GM18507 (cell line): ENCODE measurements at places on chromosomes 7 and 10.

DNA sequence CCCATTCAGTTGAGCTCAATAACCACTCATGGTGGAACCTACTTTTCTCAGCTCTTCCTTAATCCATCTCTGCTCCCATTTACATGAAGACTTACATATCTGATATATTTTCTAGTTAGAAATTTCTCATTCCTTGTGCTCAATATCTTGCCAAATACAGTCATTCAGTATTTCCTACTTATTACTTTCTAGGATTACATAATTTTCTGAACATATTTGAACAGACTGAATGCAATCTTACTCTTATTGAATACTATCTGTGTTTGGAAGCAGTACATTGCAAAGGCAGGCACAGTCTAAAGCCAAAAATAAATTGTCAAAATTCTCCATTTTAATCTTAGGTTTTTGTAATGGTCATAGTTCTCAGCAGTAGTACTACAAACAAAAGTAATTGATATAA lies 126.0 kb downstream of the GNAI1 start:
- no peak for DNase-seq

GRCh38 chr10:10197423-10197822 lies 820.2 kb upstream of the CELF2 start:
- no peak for DNase-seq

- no peak for DNase-seq
These were observed 132.7 kb downstream of the CNOT4 start for GRCh38 chr7:135377171-135377570.

DNA sequence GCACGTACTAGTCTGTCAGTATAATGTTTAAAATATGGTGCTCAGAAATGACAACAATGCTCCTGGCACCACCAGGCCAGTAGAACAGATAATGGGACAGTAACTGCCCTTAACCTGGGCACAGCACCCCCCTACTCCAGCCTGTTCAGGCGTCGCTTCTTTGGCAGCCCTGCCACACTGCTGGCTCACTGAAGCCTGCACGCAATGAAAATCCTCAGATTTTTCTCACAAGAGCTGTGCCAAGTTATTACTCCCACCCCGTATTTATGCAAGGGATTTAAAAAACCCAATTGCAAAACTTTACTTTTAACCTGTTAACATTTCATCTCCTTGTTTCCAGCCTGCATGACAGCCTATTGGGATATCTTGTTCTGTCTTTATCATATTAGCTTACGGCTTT lies 56.6 kb upstream of the LAMB1 start:
- DNase-seq = no peak

- no peak for DNase-seq
These were observed 3.1 kb upstream of the PKD1L1 start for GRCh38 chr7:47951374-47951773.

- DNase-seq = no peak
These were observed 12.3 kb downstream of the AKR1C3 start for GRCh38 chr10:5106553-5106952.

- no peak for DNase-seq
These were observed 30.6 kb downstream of the IQCE start for GRCh38 chr7:2589341-2589740.

- no peak for DNase-seq
These were observed 31.8 kb upstream of the RET start for GRCh38 chr10:43044961-43045621.

GRCh38 chr10:119502209-119502608 lies 40.3 kb downstream of the RGS10 start:
- no peak for DNase-seq
